NCI-H1417 treated with DMSO at 0.1 percent for 48 hours (cell line): ENCODE measurements at places on chromosomes 1 and 21.

GRCh38 chr1:30054126-30054525, 669.3 kb downstream of the MATN1 start:
- no peak for DNase-seq

DNA sequence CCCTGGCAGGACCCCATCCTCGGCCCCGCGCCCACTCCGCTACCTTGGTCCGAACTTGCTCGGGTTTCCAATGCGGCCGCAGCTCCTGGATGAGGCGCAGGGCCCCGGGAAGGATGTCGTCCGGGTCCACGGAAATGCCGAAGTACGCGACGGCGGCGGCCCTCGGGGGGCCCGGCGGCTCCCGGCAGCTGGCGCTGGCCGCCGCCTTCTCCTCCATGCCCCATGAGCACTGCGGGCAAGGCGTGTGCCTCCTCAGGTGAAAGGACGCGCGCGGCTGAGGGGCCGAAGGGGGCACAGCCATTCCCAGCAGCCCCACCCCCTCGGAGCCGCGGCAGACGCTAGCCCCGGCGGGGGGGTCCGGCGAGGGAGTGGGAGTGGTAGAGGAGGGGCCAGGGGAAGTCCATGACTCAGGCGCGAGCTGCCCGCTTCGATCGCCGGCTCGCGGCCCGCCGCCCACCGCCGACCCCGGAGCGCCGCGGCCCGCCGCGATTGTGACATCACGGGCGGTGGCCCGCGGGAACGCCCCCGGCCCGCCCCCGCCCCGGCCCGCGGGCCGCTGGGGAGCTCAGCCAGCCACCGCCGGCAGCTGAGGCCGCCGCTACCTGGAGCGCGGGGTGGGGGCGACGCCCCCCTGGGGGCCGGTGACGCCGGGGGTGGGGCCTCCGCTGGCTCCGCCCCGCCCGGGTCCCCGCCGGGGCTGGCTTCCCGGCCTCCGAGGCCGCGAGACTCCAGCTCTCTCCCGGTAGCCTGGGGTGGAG, at the start of gene ETNK2:
Gene ETNK2 (minus strand): TSS at position 493 of the 758 bp plus-strand sequence. CDS start 192 bp downstream, at position 301.
- no peak for DNase-seq

- DNase-seq: no peak
These were observed 345.3 kb downstream of the PTBP2 start for GRCh38 chr1:97066860-97067259.

DNA sequence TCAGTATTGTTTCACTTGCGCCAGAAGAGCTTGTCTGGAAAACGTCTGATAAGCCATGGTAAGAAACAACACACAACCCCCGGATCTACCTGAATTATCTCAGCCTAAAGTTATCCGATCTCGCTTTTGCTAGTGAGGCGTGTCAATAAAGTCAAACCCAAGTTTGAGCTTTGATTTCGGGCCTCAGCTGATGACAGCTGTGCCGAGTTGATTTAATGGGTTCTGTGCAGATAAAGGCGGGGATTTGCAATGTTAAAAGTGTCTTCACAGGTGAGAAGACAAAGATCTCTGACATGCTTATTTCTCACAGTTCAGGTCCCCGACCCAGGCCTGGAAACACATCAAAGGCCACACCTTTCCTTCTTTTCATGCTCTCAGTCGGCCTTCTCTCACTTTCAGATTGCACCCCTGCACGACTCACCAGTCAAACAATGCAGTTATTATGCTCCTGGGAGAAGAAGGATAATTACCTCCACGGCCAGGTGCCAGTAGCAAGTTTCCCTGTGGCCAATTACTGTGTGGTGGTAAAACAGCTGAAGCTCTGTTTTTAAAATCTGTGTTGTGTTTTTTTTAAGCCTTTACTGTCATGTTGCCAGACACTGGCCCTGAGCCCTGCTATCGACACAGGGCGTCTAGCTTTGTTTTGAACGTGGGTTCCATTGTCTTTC, 245.3 kb upstream of the RUNX1 start:
- peak; percentile 82 for DNase-seq

- no peak for DNase-seq
These were observed 508.0 kb downstream of the OMA1 start for GRCh38 chr1:58038574-58038973.

- no peak for DNase-seq
These were observed 5.2 kb downstream of the AGMAT start for GRCh38 chr1:15579683-15580047.

DNA sequence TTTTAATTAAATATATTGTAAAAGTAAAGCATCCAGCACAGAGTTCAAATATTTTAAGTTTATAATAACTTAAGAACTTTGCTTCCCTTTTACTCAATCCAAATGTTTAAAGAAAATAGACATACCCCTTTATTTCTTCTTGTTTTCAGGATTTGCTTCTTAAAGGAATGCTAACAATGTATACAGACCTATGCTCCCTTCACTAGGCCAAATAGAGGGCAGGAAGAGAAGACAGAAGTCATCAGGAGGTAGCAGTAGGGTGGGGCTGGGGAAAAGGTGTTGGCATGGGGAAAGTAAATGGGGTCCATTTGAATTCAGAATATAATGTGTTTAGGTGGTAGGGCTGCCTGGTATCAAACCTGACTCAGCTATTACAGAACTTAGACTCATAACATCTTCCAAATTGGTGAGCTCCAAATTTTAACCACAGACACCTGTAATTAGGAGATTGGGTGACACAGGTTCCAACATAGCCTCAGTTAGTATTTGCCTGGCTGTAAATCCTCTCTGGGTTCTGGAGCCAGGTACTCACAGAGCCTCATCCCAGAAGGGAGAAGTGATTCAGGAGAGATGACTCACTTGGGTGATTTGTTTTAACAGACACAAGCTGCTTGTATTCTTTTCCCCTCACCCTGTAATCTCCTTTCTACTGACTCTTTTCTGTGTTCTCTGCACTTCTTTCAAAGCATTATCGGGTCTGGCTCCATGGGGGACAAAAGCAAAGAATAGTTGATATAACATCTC, 60.1 kb upstream of the DUSP10 start:
- no peak for DNase-seq

GRCh38 chr1:22417466-22417865, 34.2 kb upstream of the ZBTB40 start:
- DNase-seq: no peak
